ENCODE measurements at places on chromosomes 12 and 14.

DNA sequence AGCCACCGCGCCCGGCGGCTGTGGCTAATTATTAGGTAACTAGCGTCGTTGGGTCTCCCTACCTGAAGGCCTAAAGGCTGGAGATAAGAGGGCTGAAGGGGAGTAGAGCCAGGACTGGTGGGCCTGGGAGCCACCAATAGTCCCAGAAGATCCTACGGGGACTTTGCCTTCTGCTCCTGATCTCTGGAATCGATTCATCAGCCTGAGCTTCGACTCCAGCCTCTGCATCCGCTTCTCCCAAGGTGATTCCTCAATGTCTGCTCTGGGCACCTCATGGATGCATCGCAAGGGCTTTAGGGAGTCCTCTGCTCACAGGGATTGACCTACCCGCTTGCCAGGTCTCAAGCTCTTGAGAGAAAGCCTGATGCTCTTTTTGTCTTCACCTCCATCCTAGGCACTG, 14.7 kb upstream of the KDM2B start:
- no peak for DNase-seq

DNA sequence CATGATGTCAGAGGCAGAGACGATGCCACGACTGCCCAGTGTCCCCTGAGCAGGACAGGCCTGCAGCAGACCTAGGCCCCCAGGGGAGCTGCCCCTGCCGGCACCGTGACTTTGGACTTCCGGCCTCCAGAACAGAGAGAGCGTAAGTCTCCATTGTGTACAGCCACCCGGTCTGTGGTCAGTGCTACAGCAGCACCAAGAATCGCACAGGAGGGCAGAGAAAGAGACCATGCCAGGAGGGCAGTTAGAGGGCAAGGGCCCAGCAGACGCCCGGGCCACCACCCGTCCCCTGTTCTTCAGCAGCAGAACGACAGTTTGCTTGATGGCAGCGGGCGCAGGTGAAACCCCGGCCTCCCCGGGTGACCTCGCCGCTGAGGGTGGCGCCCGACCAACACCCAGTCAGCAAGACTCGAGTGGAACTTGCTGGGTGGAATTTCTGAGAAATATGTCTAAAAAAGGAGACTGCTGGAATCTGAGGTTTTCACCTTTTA, 19.7 kb downstream of the GALNT9 start:
- DNase-seq = no peak

DNA sequence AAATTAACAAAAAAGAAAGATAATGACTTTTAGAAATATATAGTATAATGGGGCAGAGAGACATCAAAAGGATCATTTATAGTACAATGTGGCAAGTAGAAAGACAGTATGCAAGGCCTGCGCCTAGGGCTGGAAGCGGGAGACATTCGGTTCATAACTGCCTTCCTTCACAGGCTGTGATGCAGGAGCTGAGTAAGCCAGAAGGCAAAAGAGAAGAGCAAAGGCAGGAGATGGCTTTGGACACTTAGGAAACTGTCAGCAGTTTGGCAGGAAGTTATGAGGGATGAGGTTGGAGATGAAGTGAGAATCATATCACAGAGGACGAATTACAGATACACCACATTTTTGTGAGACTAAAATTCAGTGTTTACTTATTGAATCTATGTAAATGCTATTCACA, 97.8 kb downstream of the EPS8 start:
- DNase-seq = no peak

DNA sequence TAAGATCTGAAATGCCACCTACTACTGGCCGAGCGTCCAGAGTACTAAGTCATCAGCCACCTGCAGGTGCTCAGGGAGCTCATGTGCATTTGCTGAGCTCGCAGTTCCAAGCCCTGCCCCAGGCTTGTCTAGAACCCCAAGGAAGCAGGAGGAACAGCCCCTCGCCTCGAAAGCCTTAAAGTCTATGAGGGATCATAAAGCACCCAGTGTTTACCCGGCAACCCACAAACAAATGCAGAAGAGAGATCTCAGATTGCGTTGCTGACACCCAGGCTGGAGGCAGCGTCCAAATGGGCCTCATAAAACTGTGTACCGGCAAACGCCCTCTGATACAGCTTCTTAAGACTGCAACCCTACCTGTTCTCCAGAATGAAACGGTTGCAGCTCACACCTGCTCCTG, 6.8 kb downstream of the KDM2B start:
- DNase-seq = no peak

DNA sequence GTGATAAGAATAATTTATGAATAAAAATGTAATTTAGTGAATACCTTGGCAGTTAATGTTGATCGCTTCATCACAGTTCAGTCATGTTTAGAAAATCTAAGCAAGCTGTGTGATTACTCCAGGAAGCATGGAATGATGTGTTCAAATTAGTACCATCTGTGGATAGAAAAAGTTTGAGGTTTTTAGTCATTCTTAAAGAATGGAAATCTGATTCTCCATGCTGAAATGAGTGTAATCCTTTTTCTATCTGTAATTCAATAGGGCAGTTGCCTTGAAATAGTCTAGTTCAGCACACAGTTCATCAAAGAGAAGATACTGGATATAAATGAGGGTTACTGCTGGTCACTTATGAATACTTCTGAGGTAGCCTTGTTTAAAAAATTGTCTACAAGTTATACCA, 127.2 kb upstream of the MYF6 start:
- DNase-seq = peak; percentile 85

GRCh38 chr12:66915306-66915904, 236.5 kb upstream of the GRIP1 start:
- no peak for DNase-seq

DNA sequence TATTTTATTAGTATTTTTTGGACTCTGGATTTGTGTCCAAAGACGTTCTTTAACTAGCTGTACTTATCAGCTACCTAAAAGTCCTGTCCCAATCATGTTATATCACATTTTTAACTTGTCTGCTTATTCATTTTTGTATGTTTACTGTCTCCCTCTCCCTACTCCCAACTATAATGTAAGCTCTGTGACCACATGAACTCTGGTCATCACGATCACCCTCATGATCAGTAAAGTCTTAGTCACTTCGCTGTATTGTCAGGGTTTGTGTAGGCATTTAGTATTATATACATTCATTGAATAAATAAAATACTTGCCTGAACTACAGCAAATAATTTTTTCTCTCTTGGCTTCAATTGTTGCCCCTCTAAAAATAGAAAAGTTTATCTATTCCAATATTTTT, 211.0 kb downstream of the PIK3C2G start:
- no peak for DNase-seq

DNA sequence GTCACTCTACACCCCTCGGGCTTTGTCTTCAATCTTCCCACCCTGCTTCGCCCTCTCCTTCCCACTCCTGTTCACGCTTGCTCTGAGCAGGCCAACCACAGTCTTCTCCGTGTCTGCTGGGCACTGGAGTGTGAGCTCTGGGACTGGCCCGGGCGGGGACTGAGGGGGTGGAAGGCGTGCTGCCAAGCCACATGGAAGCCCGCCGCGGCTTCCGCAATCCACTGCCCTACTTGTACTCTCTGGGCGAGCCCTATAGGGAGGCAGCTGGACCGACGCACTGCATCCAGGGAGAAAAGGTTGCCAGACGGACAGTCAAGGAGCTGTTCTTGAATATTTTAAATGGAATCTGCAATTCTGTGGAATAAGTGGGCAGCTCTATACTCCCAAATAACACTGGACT, 24.8 kb downstream of the GOLGA3 start:
- DNase-seq = no peak
